Choroid plexus epithelial cell (primary cell): ENCODE measurements at places on chromosomes 13 and 19.

DNA sequence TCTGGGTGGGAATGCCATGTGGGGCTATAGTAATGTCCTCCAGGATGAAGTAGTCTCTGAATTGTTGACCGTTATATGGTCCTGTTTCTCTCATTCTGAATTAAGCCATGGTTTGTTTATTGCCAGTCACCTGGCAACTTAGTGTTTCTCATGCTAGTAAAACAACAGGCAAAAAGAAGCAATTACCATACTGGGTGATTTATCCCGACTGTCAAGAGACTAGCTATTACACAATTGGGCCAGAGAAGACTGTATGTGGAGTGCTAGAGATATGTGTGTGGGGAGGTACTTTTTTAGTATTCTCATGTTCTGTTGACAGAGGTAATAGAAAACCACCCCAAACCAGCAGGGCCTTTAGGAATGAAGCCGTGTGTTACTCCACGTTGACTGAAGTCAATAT is 258.2 kb downstream of the TDRD3 start:
- no peak for DNase-seq

- DNase-seq, result no peak
Observed at GRCh38 chr19:14661372-14661924, 13.2 kb downstream of the ADGRE3 start.

- DNase-seq, result no peak
Observed at GRCh38 chr19:40981591-40981990, 9.5 kb upstream of the CYP2B6 start.

DNA sequence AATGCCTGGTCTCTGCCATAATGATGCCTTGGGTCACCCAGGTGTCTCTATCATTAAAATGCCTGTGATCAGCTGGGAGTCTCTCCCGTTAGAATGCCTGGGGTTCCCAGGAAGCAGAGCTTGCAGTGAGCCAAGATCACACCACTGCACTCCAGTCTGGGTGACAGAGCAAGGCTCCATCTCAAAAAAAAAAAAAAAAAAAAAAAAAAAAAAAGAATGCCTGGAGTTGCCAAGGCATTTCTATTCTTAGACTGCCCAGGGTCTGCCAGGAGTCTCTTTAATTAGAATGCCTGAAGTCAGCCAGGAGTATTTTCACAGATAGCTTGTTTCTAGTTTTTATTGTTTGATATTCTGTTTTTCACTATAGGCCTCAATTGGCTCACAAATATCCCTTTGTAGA is 1552.5 kb downstream of the UQCRFS1 start:
- DNase-seq, result no peak

- DNase-seq, result no peak
Observed at GRCh38 chr13:111092685-111093084, 22.4 kb upstream of the ARHGEF7 start.
